ENCODE measurements at places on chromosomes 12 and 14.

GRCh38 chr14:37599507-37600368, 4.3 kb downstream of the TTC6 start:
- DNase-seq, result no peak

DNA sequence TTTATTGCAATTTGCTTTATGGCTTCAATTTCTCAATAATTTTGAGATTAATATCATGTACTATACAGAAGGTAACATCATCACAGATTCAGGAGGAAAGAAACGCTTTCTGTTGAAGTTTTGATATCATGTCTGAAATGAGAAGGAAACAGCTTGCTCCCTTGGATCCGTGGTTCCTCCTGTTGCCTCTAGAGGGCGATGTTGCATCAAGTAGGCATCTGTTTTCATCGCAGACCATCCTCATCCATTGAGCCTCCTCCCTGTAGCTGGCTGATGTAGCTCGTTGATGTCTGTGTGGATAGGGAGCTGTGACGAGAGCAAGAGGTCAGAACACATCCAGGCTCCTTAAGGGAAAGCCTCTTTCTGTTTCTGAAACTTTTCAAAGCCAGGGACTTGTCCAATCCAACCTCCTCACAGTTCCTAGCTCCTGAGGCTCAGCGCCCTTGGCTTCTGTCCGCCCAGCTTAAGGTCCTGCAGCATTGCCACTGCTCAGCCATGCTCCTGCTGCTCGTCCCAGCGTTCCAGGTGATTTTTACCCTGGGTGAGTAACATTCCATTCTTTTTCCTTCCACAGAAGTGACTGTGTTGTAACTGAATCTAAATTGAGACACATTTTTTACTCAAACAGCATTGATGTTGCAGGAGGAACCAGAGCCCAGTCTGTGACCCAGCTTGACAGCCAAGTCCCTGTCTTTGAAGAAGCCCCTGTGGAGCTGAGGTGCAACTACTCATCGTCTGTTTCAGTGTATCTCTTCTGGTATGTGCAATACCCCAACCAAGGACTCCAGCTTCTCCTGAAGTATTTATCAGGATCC, 304.8 kb upstream of the OR4E1 start:
- no peak for DNase-seq

DNA sequence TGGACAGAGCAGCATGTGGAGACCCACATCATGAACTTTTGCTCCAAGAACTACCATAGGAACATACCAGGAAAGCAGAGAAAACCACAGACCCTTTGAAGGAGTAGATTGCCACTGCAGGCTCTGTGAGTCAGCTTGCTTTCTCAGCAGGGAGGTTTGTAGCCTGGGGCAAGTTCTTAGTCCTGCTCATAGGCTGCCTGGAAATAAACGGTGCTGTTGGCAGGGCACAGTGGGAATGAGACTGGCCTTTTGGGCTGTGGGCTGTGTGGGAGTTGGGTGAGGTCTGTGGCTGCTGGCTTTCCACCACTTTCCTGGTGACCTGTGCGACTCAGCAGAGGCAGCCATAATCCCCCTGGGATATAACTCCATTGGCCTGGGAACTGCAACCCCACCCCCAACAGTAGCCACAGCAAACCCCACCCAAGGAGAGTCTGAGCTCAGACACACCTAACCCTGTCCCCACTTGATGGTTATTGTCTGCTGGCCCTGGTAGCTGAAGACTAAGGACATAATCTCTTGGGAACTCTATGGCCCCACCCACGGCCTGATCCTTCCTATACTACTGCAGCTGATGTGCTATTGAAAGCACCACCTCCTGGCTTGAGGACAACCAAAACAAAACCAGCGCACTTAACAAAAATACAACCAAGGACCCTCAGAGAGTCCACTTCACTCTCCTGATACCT, 192.1 kb upstream of the GARIN6 start:
- no peak for DNase-seq

- no peak for DNase-seq
Measured at GRCh38 chr14:85317491-85318021, 212.4 kb upstream of the FLRT2 start.

DNA sequence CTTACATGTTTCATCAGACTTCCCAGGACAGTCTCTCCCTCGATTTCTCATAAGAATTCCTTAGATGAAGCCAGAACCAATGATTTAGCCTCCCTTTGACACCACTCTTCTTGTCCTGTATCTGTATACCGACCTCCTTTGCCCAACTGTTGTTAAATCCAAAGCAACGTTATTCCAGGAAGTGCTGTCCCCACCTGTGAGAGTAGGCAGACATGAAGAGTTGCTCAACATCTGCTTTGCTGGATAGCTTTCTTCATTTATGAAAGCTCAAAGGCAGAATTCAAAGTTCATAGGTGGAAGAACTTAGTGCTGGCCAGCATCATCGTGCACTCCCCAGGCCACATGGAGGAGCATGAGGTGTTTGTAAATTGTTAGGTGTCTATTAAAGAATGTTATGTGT, 55.6 kb downstream of the GTF2A1 start:
- no peak for DNase-seq

DNA sequence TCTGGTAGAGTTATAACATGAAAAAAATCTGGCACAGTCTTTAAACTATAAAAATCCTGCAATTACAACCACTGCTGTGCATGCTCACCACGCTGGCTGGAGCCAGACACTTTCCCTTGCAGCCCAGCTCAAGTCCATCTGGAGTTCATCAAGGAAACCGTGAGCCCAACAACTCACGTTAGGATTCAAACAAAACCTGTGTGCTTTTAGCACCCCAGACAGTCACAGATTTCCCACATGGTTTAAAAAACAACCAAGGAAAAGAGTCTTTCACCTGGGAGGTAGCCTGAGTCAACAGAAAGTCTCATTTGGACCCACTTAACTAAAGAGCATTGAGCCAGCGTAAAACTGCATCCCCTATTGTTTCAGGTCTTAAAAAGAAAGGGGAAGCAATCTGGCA, 4.7 kb downstream of the LRIG3 start:
- no peak for DNase-seq

GRCh38 chr14:49915085-49915484, 22.2 kb downstream of the ARF6 start:
- no peak for DNase-seq
